Pericardium fibroblast (primary cell): ENCODE measurements at places on chromosomes 11 and 22. TPM values are rescaled to one million over a fixed set of nuclear protein-coding genes. Genes with fewer than 3 reads are reported as not detected.

RTN4RL2 gene
- 2.1 and 10.6 TPM in 2 replicates for total RNA-seq

DBX1 gene
- not detected in 2 replicates for total RNA-seq

UBQLNL gene
- total RNA-seq, result not detected in 2 replicates

GATD1 gene
- 34.0 and 46.0 TPM in 2 replicates for total RNA-seq

UPK3A gene
- not detected in 2 replicates for total RNA-seq

SYT7 gene
- total RNA-seq, result 0.47 and 2.6 TPM in 2 replicates

OR8D1 gene
- not detected in 2 replicates for total RNA-seq
